ENCODE measurements at places on chromosomes 5 and 9.

DNA sequence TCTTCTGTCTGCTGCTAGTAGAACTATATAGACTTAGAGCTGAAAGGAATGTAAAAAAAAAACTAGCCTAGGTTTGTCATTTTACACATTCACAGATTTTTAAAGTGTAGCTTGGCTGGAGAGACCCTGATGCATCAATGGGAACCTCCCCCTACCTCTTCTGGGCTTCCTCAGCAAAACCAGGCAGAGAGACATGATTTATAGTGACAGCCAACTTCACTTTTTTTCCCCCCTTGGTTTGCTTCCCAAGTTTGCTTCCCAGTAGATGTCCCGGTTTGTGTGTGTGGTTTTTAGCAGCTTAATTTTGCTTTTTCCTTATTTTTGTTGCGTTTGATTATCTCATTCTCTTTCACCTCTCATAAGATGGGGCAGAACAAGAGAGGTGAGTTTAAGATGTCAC lies 1.8 kb downstream of the OTULIN start:
- no peak for DNase-seq

- DNase-seq = no peak
Measured at GRCh38 chr9:37105234-37105633, 15.1 kb upstream of the ZCCHC7 start.

- DNase-seq = peak; percentile 75
Measured at GRCh38 chr5:79181419-79182022, 54.4 kb upstream of the JMY start.

- no peak for DNase-seq
Measured at GRCh38 chr5:31104775-31105174, 88.7 kb upstream of the CDH6 start.

GRCh38 chr5:176577312-176578176 lies 28.4 kb downstream of the CDHR2 start:
- DNase-seq = no peak

GRCh38 chr5:24376210-24376609 lies 268.6 kb downstream of the CDH10 start:
- no peak for DNase-seq

DNA sequence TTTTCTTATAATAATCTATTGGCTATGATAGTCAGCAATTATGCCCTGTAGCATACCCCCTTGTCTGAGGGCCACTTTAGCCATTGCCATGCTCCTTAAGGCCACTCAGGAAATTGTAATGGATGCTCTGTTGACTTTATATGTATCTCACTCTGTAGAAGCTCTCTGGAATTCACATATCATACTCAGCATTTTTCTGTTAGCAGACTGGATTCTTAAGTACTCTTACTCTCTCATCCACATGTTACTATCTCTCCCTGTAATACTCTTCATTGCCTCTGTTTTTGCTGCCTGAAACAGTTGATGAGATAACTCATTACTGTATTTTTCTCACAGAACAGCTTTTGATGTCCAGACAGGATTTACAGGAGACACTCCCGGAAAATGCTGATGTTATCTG lies 24.2 kb downstream of the TMEM232 start:
- DNase-seq = no peak

DNA sequence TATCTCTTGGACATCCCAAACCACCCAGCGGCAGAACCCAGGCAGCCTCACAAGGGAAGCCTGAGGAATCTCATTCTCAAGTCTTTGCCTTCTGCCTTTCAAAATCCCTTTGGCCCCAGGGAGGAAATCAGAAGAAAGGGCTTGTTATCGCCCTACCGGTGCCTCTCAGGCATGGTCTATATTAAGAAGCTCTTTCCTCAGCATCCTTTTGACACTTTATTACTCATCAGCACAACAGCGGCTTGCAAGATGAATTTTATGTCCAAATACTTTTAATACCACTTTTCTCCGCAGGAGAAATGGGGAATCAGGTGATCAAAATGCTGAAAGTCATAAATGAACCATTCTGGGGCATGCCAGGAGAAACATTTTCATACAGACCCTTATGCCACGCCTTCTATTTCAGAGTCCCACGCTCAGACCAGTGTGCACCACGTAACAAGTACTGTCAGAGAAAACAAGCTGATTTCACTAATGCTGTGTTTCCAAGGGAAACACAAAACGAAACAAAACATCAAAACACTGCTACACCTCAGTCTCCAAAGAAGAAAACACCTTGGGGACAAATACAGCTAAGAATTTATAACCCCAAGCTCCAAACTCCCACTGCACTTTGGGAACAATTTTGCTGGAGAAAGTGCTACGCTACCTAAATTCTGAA lies 30.0 kb downstream of the RAPGEF1 start:
- peak; percentile 51 for DNase-seq

GRCh38 chr5:101271416-101271815 lies 368.3 kb upstream of the ST8SIA4 start:
- no peak for DNase-seq

- no peak for DNase-seq
Measured at GRCh38 chr9:129774791-129775447, 22.1 kb upstream of the PTGES start.

- peak; percentile 3 for DNase-seq
Measured at GRCh38 chr5:110413856-110414255, 312.6 kb downstream of the TMEM232 start.

GRCh38 chr5:61969347-61969746 lies 336.7 kb upstream of the KIF2A start:
- DNase-seq = no peak

Measured in fibroblast of pulmonary artery (primary cell).